ENCODE measurements at places on chromosomes 7 and 10. TPM values are rescaled to one million over a fixed set of nuclear protein-coding genes. Genes with fewer than 3 reads are reported as not detected.

ARHGAP19 gene
- 26.8 TPM for total RNA-seq

TCAF2 gene
- total RNA-seq, result 31.0 TPM

GLI3 gene
- 7.7 TPM for total RNA-seq

CRYGN gene
- total RNA-seq, result not detected

SLC13A4 gene
- total RNA-seq, result not detected

PRF1 gene
- total RNA-seq, result not detected

RASA4B gene
- 1.7 TPM for total RNA-seq

PRLHR gene
- not detected for total RNA-seq

FEZF1 gene
- not detected for total RNA-seq

SPDYE3 gene
- total RNA-seq, result not detected

TRDMT1 gene
- total RNA-seq, result 17.8 TPM

MUC3A gene
- total RNA-seq, result not detected

BICC1 gene
- total RNA-seq, result 3.9 TPM

CYP3A7 gene
- total RNA-seq, result 0.07 TPM

PCGF5 gene
- total RNA-seq, result 52.1 TPM

CUBN gene
- 5.2 TPM for total RNA-seq

STAG3 gene
- 3.3 TPM for total RNA-seq

HOXA3 gene
- total RNA-seq, result 1.1 TPM

IPMK gene
- 20.9 TPM for total RNA-seq

PTN gene
- 0.27 TPM for total RNA-seq

TMEM139 gene
- total RNA-seq, result not detected
